Hematopoietic multipotent progenitor cell treated with erythropoietin and hydrocortisone succinate and interleukin-3 and kit ligand, for 4 days (in vitro differentiated cells): ENCODE measurements at places on chromosomes 5 and 9.

GRCh38 chr9:81886665-81887064 lies 41.6 kb upstream of the SPATA31D4 start:
- no peak for DNase-seq

- DNase-seq: peak; percentile 37
These were observed 398 bp upstream of the BASP1 start for GRCh38 chr5:17216974-17217492.

GRCh38 chr9:130073373-130073772 lies 19.7 kb downstream of the GPR107 start:
- DNase-seq: no peak

DNA sequence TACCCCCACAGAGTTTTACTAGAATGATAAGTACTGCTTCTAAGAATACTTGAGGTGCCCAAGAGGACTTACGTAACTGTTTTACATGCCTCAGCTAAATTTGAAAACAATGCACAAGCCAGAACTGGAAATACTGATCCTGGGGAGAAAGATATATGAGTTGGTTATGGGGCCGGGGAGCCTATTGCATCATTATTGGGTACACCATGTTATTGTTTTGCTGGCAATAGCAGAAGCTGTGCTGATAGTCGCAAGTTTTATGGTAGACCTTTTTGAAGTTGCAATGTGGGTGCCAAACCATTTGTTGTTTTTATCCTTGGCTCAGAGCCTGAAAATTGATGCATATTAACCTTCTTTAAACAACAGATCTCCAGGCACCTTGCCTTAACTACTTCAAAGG lies 108.4 kb upstream of the DHFR start:
- DNase-seq: no peak

GRCh38 chr5:116482394-116482793 lies 92.2 kb downstream of the SEMA6A start:
- DNase-seq: no peak

DNA sequence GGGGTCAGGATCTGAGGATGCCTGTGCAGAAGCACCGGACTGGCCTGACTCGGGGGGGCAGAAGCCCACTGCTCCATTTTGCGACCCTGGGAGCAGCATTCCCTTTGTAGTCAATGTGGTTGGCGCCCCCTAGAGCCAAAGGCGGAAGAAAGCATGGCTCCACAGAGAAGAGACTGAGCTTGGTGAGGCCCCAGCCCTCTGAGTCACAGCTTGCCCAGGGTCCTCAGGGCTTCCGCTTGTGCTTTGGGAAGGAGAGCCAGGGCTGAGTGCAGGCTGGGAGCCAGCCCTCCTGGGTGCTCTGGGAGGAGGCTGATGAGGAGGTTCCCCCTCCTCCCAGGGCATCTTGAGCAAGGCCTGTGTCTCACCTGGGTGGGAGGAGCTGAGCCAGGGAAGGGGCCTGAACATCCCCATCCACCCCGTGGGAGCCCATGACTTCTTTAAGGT lies 5.5 kb upstream of the AQP3 start:
- DNase-seq: peak; percentile 82

DNA sequence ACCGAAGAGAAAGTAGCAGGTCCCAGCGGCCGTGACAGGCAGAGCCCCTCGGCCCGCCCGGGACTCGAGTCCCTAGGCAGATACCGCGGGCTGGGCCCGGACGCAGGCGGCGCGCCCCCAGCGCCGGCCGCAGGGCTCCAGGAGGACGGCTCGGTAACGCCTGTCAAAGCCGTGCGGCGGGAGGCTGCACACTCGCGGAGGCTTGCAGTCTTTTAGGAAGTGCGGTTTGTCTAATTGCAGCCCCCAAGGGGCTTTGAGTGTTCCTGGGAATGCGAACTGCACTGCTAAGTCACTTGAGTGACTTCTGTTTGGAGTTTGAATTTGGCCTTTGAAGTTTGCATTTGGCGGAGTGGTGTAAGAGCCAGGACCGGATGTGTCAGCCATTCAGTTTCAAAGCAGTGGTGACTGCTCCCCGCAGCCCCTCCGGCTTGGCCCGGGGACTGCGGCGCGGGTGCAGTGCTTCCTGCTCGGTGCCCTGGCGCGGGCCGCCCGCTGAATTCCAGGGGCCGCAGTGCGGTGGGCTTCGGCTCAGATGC lies 1.3 kb downstream of the MAP3K1 start:
- DNase-seq: peak; percentile 82

GRCh38 chr5:83149671-83150070 lies 72.3 kb downstream of the XRCC4 start:
- no peak for DNase-seq

GRCh38 chr5:12315461-12315860 lies 411.2 kb upstream of the CTNND2 start:
- DNase-seq: no peak

DNA sequence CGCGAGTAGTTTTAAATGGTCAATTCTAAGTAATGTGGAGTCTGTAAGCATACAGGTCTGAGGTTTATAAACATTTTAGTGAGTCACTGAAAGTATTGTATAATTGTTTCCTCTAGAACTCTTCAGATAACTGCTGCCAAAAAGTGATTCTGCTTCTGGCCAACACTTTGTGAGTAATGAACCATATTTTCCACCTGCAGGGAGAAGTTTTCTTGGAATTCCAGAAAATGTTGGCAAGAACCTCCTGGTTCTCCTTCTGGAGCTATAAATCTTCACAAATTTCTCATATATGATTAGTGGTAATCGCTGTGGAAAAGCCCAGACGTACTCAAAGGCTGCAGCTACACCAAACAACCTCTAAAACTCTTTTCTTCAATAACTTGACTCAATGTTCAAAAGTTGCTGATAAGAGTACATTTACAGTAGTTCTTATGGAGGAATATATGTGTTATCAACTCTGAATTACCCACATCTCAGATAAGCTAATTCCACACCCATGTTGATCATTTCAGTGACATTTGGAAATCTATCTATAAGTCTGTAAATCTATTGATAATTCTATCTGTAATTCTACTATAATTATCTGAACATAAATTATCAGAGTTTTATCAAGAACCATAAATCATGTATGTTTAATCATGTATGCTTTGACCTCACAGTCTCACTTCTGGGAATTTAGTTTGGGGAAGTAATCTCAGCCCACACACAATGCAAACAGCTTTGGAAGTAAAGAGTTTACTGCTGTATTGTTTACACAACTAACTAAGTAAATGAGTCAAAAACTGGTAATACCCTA lies 74.1 kb downstream of the FNBP1 start:
- peak; percentile 39 for DNase-seq

- peak; percentile 79 for DNase-seq
These were observed 51.7 kb downstream of the ARHGAP26 start for GRCh38 chr5:142821733-142822487.

DNA sequence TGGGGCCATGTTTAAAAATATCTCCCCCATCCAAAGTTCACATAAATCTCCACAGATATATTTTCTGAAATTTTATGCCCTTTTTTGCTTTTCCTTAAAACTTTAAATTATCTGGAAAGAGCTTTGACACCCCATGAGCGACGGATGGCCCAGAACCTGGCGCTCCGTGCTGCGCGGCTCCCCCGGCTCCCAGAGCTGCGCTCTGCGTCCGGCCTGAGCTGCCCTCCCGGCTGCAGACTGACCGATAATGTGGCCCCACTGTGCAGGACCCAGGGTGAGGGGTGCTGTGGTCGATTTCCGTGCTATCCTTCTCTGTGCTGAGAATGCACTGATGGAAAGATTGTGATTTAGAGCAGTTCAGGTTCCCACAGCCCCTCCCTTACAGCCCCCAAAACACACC lies 292.3 kb upstream of the IRX4 start:
- no peak for DNase-seq

DNA sequence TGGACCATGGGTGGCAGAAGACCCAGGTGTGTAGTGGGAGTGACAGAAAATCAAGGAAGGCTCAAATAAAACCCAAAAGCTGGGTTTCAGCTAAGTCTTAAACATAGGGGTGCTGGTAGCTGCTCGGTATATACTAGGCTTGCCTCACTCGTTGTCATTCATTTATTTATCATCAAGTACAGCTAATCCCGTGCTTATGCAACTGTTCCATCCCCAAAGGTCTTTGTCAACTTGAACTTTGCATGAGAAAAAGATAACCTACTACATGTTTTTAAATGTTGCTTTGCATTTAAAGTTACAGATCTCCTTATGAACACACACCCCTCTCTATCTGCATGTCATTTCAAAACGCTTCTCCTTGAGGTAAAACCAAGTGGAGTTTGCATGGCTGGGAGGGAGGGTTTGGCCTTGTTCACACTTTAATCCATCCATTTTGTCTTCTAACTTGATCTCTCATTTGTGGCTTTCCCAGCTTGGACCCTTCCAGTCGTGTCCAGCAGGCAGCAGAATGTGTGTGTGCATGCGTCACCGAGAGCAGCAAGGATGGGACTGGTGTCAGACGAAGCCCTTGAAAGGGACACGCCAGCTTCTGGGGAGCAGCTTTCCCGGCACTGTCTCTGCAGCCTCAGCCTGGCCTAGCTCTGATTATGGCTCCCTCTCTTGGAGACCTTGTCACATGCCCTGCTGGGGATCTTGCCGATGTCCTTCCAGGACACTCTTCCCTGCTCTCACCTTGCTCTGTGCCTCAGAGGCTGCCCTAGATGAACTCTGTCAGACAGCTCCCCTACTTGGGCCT lies 133.5 kb downstream of the GADD45G start:
- no peak for DNase-seq

DNA sequence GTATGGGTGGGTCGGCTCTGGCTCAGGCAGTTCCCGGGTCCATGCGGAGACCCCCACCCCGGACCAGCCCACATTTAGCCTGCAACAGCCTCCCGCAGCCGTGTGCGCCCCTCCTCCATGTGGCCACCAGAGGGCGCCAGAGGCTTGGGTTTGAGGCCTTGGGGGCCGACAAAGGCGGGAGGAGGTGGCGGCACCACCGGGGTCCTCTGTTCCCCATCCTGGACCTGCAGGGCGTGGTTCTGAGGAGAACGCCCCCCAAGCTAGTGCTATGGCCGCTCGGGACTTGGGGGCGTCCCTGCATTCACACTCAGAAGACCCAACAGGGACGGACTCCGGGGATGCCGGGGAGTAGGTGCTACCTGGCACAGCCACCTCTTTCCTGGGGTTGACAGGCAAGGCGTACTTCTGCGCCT lies 16.5 kb downstream of the ASS1 start:
- peak; percentile 78 for DNase-seq

- DNase-seq: no peak
These were observed 334.0 kb downstream of the ARHGEF28 start for GRCh38 chr5:73960023-73960422.

DNA sequence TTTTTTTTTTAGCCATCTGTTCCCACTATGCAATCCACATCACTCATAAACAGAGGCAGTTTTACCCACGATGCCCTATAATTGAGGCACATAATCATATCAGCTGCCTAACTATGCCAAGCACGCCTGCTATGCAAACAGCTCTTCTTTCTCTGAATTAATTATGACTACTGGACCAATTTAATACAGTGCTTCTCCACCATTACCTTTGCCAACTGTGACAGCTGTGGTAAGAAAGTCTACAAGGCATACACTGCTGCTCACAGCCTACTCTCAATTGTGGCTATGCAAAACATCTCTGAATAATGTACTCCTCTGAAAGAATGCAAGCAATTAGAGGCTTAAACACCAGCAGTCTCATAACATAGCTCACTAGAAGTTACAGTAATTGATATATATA lies 97.1 kb downstream of the DTWD2 start:
- DNase-seq: no peak

- peak; percentile 21 for DNase-seq
These were observed 16.2 kb downstream of the SIL1 start for GRCh38 chr5:139181835-139182452.

DNA sequence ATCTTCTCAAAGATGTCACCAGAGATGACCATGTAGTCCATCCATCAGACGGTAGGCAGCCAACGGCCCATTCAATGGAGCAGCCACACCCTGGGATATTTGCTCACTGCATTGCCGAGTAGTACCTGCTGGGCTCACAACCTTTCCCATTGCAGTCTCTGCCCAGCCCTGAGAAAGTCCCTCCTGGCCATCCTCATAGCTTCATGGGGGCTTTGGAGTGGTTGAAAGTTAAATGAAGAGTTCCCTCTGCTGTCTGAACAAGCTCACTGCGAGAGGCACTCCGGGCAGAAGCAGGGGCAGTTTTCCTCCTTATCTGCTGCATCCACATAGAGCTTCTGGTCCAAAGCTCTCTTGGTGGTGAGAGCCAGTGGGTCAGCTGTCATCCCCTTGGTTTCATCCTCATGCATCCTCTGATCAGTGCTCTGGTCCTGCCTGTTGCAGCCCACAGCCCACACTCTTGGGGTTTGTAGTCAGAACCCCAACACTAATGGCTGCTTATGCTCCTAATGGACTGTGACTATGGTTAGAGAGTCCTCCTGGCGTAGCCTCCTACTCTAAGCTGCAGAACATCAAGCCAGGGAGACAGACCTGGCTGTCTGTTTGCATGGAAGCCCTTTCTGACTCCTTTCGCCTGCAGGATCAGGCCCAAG lies 23.3 kb downstream of the TNFSF8 start:
- DNase-seq: peak; percentile 69

GRCh38 chr5:129461711-129462332 lies 1.7 kb downstream of the ADAMTS19 start:
- no peak for DNase-seq

DNA sequence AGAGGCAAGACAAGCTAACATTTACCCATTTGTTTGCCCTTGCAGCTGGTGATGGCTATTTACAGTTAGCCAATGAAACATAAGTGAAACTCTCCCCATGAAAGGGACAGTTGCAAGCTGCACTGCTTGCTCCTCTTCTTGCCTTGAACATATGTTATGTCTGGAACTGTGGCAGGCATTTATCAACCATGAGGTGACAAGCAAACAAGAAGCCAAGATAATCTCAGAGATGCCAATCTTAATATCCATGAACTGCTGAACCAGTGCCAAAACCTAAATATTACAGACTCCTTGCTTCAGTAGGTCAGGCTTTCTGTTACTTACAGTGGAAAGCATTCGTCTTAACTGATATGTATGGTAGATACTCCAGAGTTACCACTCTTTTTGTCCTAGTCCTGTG lies 133.4 kb downstream of the ACTBL2 start:
- DNase-seq: peak; percentile 5

DNA sequence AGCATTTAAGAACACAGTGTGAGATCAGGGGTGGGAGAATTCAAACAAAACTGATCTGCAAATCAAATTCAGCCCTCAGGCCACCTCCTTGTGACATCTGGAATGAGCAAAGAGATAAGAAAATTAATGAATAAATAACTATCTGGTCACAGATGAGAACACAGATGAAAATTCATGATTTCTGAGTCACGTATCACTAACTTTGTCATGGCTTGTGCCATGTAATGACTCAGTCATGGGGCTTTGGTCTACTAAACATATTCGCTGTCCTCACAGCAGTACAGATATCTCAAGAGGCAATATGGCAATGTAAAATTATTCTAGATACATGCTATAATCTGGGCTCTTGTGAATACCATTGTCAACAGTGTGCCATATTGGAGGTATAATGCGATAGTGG lies 274.4 kb downstream of the MAN2A1 start:
- no peak for DNase-seq

GRCh38 chr9:38333047-38333446 lies 59.5 kb upstream of the ALDH1B1 start:
- no peak for DNase-seq

- peak; percentile 79 for DNase-seq
These were observed 29.6 kb downstream of the MAML1 start for GRCh38 chr5:179762079-179762780.
